ENCODE measurements at places on chromosomes 7 and 10. TPM values are rescaled to one million over a fixed set of nuclear protein-coding genes. Genes with fewer than 3 reads are reported as not detected.

TRIM50 gene
- polyA plus RNA-seq, result 0.27 TPM

PRSS1 gene
- not detected for polyA plus RNA-seq

PAX2 gene
- polyA plus RNA-seq, result 0.08 TPM

LRRC17 gene
- polyA plus RNA-seq, result 2.7 TPM

UBE2D1 gene
- polyA plus RNA-seq, result 9.2 TPM

CTNNA3 gene
- 0.08 TPM for polyA plus RNA-seq

SLC39A12 gene
- 0.34 TPM for polyA plus RNA-seq

PRPS1L1 gene
- polyA plus RNA-seq, result not detected

PHKG1 gene
- 0.60 TPM for polyA plus RNA-seq

EVX1 gene
- 0.64 TPM for polyA plus RNA-seq

CLDN4 gene
- polyA plus RNA-seq, result 0.37 TPM

PTF1A gene
- not detected for polyA plus RNA-seq

HGF gene
- 7.4 TPM for polyA plus RNA-seq

SHH gene
- 3.0 TPM for polyA plus RNA-seq

DNA sequence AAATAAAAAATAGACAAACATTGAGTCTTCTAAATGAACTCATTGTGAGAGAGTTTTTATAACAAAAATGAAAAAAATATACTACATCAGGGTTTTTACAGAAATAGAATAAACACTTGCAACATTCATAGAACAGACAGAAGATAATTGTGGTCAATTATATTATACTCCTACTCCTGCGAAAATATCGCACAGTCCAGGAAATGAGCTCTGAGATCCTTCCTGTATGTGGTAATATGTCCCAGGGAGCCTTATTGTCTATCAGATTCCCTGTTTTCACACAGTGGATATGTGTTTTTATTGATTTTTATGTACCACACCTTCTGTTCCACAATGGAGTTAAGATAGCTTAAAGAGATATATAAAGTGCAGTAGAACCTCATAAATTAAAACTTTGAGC is 27.5 kb upstream of the RELN start:
- no peak for DNase-seq

GRCh38 chr7:92704858-92705257 is 114.7 kb upstream of the FAM133B start:
- no peak for DNase-seq

DNA sequence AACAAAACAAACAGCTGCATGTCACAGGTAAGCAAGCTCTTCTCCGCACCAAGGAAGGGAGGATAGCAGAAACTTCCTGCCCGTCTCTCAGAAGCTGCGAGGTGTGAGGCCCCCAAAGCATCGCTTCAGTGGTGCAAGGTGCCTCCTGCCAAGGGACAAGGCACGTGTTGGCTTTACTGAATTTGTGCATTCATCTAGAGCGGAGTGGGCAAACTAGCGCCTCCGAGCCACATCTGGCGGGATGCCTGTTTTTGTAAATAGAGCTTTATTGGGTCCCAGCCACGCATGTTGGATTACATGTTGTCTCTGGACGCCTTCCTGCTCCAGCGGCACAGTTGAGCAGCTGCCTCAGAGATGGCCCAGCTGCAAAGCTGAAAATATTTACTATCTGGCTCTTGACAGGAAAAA is 27.7 kb downstream of the PHYH start:
- DNase-seq, result peak; percentile 24

DNA sequence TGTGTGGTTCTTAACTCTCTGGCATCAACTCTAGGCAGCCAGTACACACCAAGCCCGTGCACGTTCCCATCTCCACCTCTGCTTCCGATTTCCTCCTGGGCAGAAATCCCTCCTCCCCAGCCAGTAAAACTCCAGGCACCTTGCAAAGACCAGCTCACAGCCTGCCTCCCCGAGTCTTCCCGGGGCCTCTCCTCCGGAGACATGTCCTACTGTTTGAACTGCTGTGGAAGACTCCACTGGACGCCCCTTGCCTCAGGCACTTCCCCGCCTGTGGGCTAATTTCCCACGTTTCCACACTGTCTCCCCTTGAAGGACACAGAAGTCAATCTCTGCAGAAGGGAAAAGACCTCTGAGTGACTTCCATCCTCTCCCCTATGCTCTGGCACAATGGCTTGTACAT is 210.7 kb upstream of the FRMD4A start:
- DNase-seq, result no peak

- no peak for DNase-seq
Observed at GRCh38 chr7:141699860-141700259, 2.1 kb downstream of the DENND11 start.

DNA sequence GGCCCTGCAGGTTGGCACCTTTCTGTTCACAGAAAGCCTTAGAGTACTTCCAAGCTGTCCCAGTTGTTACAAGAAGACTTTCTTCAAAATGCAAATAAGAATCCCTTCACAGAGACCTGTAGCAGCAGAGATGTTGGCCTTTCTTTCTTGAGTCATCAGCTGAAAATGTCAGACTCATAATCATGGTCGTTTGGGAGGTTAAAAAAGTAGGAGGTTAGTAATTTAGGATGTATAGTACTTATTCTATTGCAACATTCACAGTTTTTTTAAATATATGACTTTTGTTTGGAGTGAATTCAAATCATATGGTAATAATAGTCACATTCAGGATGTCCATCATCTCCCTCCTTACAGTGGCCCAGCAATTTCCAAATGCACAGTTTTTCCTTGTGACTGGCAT is 223.9 kb upstream of the GLI3 start:
- no peak for DNase-seq

DNA sequence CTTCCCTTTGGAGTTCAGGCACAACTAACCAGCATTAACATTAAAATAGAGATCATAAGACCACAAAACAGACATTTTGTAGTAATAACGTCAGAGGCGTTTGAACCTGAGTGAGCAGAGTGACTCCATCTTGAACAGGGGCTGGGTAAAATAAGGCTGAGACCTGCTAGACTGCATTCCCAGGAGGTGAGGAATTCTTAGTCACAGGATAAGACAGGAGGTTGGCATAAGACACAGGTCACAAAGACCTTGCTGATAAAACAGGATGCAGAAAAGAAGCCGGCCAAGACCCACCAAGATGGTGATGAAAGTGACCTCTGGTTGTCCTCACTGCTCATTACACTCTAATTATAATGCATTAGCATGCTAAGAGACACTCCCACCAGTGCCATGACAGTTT is 493.2 kb upstream of the AUTS2 start:
- DNase-seq, result no peak

DNA sequence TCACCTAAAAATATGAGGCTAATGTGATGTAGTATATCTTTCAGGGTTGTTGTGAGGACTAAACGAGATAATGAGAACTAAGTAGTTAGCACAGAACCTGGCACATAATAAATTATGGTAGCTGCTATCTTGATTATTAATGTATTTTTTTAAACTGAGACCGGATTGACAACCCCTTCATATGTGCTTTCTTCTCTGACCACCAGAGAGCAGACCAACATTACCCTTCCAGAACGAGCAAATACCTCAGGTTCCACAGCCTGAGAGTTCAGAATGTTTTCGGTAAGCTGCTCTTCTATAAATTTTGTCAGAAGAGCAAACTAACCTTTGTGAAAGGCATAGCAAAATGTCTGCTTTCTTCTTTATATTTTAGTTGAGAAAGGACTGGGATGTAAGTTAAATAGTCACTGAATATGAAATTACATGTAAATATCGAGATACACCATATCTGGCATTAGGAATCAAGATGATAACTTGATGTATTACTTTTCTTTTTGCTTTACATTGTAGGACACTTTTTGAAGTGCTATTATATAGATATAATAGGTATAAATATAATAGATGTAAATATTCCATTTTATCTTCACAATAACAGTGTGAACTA is 13.6 kb upstream of the BPGM start:
- DNase-seq, result no peak

DNA sequence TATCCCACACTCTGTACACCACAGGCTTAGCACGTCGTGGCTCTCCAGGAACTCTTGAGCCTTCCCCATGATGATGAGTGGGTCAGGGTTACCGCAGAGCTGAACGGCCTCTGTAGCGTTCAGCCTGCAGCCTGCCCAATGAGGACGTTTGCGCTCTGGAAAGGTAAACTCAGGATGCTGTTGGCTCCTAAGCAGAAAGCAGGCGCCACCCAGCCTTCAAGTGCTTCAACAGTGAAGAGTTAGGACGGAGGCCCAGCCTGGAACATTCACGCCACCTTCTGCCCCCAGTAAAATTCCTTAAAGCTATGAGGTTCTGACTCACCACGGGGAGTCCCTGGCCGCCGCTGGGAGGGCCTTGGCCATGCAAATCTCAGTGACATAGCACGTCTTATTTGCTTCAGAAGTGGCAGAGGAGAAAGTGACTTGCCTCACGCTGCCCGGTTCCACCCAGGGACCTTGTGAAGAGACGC is 161.5 kb upstream of the SH2B2 start:
- DNase-seq, result peak; percentile 78

- peak; percentile 51 for DNase-seq
Observed at GRCh38 chr7:44131173-44132029, 8.1 kb upstream of the POLD2 start.

- DNase-seq, result peak; percentile 11
Observed at GRCh38 chr7:54992871-54993475, 25.8 kb upstream of the EGFR start.

DNA sequence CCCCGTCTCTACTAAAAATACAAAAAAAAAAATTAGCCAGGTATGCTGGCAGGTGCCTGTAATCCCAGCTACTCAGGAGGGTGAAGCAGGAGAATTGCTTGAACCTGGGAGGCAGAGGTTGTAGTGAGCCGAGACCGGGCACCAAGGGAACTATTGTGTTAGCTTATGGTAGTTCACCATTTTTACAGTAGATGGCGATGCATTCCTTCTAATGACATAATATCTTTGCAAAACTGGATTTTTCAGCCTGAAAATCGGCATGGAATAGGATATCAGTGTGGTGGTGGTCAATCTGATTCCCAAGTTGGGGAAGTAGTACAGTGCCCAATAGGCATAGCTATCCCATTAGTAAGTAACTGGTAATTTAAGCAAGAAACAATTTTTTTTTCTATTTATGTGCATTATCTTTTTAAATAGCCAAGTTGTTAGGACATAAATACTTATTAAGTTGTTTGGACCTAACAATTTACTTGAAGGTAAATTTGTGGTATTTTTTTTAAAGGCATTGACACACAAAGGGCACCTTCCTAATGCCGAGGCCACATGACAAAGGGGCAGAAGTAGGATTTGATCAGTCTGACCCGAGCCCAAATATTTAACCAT is 17.6 kb upstream of the IMPDH1 start:
- DNase-seq, result peak; percentile 31

GRCh38 chr7:47239034-47239433 is 342.9 kb downstream of the TNS3 start:
- DNase-seq, result no peak

DNA sequence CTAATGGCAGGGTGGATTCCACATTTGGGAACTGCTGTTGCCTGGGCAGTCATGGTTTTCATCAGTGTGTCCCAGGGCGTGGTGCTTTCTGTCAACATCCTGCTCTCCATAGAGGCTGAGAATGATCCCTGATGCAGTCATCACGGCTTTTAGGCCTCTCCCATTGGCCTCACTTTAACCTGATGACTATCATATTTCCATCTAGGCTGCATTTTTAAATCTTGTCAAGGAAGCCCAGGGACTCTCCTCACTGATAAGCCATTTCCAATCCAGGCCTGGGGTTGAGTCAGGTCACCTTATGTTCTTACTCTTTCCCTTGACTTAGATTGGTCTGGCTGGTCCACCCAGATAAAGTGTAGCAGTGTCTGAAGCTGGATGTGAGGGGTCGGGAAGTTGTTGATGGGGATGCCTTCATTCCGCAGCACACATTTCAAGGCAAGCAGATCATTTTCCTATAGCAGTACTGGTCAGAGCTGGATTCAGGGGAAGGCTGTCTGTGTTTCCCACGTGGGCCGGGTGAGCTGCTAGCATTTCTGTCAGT is 177.0 kb downstream of the AUTS2 start:
- peak; percentile 37 for DNase-seq

DNA sequence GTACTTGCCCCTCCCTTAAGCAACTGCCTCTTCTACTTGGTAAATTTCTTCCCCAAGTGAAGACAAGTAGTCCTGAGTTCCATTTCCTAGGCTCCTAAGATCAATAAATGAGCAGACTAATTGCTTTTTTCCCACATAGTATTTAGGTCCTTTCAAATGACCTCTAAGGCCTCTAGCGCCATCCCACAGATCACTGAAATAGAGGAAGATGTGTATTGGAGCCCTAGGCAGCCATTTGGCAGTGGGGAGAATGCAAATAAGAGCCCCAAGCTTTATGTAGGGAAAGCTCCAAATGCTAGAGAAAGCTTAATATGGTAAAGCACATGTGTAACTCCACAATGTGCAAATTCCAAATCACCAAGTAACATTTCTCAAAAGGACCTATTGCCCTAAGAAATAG is 316.5 kb upstream of the PHF14 start:
- DNase-seq, result no peak

GRCh38 chr10:6141296-6142151 is 52.7 kb downstream of the RBM17 start:
- no peak for DNase-seq

GRCh38 chr10:48246501-48246900 is 28.0 kb downstream of the FRMPD2 start:
- DNase-seq, result no peak

- DNase-seq, result no peak
Observed at GRCh38 chr7:66379542-66380160, 174.5 kb downstream of the TPST1 start.

DNA sequence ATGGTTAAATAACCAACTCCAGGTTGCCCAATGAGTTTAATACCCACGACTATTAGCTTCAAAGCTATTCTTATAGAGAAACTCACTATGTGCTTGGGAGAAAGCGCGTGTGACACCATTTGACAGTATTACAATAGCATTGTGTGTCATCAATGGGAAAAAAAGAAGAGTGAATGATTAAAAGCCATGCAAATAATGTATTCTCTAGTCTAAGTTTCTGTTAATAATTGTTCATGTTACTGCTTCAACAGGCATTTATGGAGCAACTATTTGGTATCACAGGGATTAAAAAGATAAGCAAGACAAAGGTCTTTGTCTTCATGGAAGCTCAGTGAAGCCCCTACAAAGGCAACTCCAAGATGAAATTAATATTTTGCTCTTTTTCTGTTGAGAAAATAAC is 47.2 kb downstream of the CAV1 start:
- no peak for DNase-seq

Measured in adrenal gland (tissue), 19 donors.